ENCODE measurements at places on chromosomes 6 and 20.

DNA sequence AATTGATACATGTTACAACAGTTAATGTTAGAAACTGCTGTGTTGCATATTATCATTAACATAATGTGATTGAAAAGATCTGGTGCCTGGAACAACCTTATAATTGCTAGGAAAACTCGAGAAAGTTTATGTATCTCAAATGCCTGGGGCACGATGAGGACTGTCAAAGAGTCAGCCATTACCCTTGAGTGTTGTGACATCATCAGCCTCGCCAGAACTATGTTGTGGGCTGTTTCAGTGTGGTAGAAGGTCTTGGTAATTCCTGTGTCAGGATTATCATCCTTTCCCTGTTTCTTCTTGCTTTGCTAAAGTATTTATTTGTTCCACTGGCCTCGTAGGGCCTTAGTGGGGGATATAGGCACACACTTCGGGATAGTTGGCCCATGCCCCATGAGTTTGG is 185.1 kb downstream of the DTNBP1 start:
- no peak for DNase-seq

- DNase-seq: no peak
These were observed 19.2 kb upstream of the PTGIS start for GRCh38 chr20:49587111-49587570.

GRCh38 chr6:20698675-20699074 is 164.4 kb downstream of the CDKAL1 start:
- DNase-seq: no peak

DNA sequence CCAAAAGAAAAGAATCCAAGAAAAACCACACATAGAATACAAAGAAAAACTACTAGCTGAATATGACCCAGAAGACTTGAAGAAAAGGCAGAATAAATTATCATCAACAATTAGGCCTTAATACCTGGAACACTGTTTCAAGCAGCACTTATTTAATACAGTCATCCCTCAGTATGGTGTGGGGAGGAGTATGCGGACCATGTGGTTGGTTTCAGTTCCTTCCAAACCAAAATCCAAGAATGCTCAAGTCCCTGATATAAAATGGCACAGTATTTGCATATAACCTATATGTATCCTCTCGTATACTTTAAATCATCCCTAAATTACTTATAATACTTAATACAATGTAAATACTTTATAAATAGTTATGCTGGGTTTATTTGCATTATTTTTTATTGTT is 16.1 kb downstream of the CDK19 start:
- DNase-seq: no peak

- DNase-seq: no peak
These were observed 2.9 kb downstream of the RANBP9 start for GRCh38 chr6:13708736-13709135.

DNA sequence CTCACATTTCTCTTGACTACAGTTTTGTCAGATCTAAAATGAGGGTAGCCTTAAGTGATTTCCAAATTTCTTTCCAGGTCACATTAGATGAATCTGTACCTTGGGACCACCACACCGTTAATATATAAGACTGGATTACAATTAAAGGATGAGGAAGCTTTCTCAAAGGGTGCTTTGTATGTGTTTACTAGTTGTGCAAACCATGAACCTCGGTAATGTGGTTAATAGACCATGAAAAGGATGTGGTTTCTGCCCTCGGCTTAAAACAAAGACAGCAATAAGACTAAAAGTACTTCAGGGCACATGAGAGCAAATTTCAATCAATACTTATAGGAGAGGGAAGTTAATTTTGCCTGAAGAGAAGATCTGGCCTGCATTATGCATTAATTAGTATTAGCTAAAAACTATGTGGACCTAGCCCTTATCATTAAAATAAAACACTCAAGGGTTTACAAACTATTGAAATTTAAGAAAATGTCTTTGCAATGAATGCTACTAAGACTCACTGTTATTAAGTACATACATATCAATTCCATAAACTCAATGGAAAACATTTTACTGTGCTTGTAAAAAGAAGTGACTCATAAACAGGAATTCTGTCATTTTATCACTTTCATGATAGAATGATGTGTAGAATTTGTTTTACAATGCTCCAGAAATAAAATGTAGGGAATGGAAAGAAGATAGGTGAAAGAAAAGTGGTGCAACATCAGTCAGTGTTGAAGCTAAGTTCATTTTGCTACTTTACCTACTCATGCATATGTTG is 936 bp upstream of the TMX4 start:
- no peak for DNase-seq

GRCh38 chr20:10719740-10720385 is 46.1 kb upstream of the JAG1 start:
- DNase-seq: no peak

DNA sequence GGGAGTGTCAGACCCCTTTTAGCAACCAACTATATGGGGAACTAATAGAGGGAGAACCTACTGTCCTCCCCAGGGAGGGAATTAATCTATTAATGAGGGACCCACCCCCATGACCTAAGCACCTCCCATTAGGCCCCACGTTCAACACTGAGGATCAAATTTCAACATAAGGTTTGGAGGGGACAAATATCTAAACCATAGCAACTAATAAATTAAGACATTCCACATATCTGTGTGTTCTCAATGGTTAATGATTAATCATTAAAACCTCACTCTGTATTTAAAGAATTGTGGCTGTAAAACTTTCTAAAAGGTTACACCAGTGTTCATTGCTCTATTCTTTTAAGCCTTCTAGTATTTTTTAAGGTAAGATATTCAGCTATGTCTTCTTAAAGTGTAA is 500.4 kb upstream of the SULF2 start:
- DNase-seq: no peak

DNA sequence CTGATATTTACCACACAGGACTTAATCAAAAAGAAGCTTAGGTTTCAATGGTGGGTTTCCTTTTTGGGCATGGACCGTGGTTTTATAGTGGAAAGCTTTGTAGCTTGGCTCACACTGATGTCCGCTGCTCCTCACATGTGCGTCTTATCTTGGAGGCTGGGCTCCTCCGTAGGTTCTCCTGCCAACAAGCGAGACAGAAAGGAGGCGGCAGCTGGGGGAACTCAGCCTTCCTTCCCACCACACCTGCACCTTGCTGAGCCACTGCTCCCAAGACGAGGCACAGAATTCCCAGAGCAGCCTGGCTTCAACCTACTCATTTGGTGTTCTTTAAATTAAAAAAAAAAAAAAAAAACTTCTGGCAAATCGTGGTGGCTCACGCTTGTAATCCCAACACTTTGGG is 235.5 kb upstream of the QKI start:
- DNase-seq: no peak

GRCh38 chr20:36812594-36813463 is 39.3 kb upstream of the DSN1 start:
- DNase-seq: no peak

GRCh38 chr6:125314009-125314581 is 12.3 kb upstream of the HDDC2 start:
- no peak for DNase-seq

DNA sequence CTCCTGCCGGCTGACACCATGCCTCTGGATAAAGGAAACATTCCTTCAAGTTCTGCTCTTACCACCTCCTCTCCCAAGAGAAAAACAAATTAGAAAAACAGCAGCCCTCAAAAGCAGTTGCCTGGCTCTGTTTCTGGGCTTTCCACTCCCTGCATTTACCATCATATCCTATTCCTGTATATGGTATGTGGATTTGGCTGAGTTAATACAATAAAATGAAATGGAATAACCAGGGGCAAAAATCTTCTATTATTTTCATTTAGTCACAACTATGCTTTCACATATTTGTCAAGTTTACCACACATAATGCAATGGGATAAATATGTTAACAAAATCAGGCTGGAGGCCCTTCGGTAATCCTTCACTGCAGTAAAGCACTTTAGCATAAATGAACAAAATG is 34.3 kb downstream of the COL12A1 start:
- DNase-seq: no peak

GRCh38 chr6:29336269-29336668 is 32.4 kb downstream of the OR5V1 start:
- DNase-seq: no peak

GRCh38 chr6:150343434-150343833 is 25.4 kb upstream of the IYD start:
- no peak for DNase-seq

GRCh38 chr6:156256161-156256560 is 521.0 kb upstream of the ARID1B start:
- DNase-seq: no peak

DNA sequence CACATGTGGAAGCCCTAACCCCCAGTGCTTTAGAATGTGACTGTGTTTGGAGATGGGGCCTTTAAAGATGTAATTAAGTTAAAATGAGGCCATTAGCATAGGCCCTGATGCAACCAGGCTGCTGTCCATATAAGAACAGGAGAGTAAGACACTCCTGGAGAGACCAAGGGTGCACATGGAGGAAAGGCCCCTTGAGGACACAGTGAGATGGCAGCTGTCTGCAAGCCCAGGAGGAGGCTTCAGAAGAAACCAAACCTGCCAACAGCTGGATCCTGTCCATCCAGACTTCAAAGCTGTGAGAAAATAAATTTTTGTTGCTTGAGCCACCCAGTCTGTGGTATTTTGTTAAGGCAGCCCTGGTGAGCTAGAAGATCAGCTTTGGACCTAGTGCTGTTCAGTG is 16.8 kb upstream of the SNRPB2 start:
- no peak for DNase-seq

DNA sequence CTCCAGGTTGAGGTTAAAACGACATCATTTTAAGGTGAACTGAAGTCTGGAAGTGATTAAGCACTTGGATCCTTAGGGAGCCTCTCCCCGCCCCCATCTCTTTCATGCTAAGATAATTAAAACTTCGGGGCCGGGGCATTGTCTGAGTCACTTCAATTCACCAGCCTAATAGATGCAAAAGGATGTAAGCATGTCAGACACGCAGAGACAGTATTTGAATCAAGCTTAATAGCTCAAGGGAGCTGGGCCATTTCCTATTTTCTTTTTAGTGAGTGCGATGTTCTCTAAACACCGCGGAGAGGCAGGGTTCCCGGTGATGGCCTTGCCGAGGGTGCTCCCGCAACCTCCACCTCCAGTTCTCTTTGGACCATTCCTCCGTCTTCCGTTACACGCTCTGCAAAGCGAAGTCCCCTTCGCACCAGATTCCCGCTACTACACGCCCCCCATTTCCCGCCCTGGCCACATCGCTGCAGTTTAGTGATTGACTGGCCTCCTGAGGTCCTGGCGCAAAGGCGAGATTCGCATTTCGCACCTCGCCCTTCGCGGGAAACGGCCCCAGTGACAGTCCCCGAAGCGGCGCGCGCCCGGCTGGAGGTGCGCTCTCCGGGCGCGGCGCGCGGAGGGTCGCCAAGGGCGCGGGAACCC is 516 bp upstream of the IRF4 start:
- no peak for DNase-seq

DNA sequence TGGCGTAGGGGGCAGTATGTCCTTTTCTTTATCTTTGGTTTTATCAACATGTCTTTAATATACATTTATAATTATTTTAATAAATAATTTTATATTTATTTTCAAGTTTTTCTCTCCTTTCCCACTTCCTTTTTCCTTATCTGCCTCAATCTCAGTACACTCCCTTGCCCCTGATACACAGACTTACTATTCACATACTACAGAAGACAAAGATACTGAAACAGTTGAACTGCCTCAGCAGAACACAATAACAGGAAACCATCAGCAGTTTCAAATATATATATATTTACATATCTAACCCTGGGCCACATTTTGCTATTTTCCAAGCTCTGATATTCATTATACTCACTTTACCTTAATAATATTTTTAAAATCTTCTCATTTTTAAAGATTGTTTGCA is 19.8 kb downstream of the IBTK start:
- no peak for DNase-seq

GRCh38 chr20:63703976-63704748 is 3.6 kb downstream of the ARFRP1 start:
- no peak for DNase-seq

DNA sequence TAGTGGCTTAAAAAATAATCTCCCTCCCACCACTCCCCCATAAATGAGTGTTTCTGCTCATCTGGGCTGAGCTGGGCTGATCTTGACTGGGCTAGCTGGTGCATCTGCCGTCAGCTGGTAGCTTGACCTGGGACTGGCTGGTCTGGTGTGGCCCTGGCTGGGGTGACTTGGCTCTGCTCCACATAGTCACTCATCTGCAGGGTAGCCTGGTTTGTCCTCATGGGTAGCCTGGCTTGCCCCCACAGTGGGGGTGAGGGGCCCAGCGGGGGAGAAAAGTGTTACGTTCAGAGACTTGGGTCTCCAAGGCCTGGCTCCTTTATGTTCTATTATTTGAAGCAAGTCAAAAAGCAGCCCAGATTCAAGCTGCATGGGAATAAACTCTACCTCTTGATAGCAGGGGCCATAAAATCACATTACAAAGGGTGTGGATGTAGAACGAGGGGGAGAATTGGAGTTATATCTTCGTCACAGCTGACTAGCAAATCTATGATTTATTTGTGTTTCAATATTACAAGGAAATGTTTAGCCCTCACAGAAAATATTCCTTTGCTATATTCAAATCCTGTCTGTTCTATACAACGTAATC is 32.9 kb downstream of the EDN3 start:
- no peak for DNase-seq

DNA sequence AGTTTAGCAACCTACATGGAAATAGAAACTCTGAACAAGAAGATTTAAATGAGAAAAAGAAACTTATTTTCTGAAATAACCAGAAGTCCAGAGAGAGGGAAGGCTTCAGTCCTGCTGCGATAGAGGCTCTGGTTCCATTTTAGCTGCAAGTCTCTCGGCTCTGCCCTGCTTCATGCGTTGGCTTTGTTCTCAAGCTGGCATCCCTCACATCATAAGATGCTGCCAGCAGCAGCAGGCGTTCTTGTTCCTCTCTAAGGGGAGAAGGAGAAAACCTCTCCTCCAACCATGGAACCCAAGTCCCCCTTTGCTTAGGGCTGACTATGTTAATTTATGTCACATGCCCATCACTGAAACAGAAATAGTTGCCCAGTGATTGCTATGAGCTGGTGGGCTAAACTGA is 46.4 kb upstream of the PMEPA1 start:
- no peak for DNase-seq

All from stimulated activated CD4-positive, alpha-beta T cell treated with anti-CD3 and anti-CD28 coated beads, Interleukin-15, amount 100 ng/mL, for 1 hour (primary cell).